ENCODE measurements at places on chromosomes 1 and 21.
A peak's percentile ranks its signal among the peaks of the same experiment; 100 is the strongest.

GRCh38 chr21:34807146-34807880 is 138.5 kb downstream of the CLIC6 start:
- H3K4me1 ChIP-seq: peaks cover 38% of the 10 kb centered on the region
- peak; percentile 23 for DNase-seq
- peak overlapping the region; percentile 44 for H3K27ac ChIP-seq
- H3K4me3 ChIP-seq: no peak overlapping the region
- no peaks in the 10 kb centered on the region for H3K27me3 ChIP-seq

GRCh38 chr1:201880928-201881571 is 7.6 kb upstream of the SHISA4 start:
- DNase-seq: no peak
- no peak overlapping the region for H3K4me3 ChIP-seq
- H3K27me3 ChIP-seq: peaks cover 5% of the 10 kb centered on the region
- peak overlapping the region; percentile 62 for H3K27ac ChIP-seq
- H3K4me1 ChIP-seq: peaks cover 15% of the 10 kb centered on the region
- peaks cover 18% of the 10 kb centered on the region for H3K36me3 ChIP-seq

GRCh38 chr21:35051287-35051818 is 2.3 kb upstream of the RUNX1 start:
- H3K4me3 ChIP-seq: peak overlapping the region; percentile 59
- peak; percentile 83 for DNase-seq

DNA sequence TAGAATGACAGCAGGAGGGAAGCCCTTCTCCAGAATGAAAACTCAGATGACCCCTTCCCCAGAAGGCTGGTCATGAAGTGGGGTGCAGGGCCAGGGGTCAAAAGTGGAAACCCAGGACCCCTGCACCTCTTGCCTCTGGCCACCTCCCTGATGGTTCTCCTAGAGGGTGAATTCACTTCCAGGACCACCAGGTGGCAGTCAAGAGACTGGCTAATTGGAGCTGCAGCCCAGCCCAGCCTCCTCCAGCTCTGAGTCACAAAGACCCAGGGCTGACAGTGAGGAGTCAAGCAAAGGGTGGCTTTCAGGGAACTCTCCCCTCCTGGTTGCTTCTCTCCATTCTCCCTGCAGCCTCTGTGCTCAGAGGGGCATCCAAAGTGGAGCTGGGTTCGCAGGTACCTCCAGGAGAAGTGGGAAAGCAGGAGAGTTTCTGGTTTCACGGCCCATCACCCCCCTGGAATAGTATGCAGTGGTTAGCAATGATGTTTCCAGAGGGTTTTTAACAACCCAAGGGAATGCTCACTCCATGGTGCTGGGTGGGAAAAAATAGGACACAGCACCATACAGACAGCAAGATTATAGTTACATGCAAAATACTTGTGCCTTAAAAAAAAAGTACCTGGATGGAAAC is 6.1 kb upstream of the EPHB2 start:
- H3K27ac ChIP-seq: no peak overlapping the region
- H3K36me3 ChIP-seq: no peaks in the 10 kb centered on the region
- DNase-seq: peak; percentile 69
- peaks cover 11% of the 10 kb centered on the region for H3K4me1 ChIP-seq
- no peak overlapping the region for H3K4me3 ChIP-seq
- H3K27me3 ChIP-seq: peaks cover 56% of the 10 kb centered on the region

DNA sequence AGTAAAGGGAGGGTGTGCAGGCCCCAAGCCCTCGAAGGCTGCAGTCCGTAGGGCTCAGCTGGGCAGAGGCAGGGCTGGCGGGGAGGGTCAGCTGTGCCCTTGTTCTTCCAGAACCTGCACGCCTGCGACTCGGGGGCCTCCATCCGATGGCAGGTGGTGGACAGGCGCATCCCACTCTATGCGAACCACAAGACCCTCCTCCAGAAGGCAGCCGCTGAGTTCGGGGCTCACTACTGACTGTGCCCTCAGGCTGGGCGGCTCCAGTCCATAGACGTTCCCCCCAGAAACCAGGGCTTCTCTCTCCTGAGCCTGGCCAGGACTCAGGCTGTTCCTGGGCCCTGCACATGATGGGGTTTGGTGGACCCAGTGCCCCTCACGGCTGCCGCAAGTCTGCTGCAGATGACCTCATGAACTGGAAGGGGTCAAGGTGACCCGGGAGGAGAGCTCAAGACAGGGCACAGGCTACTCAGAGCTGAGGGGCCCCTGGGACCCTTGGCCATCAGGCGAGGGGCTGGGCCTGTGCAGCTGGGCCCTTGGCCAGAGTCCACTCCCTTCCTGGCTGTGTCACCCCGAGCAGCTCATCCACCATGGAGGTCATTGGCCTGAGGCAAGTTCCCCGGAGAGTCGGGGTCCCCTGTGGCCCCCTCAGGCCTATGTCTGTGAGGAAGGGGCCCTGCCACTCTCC is 13.6 kb upstream of the LRRC3 start:
- peaks cover 4% of the 10 kb centered on the region for H3K27me3 ChIP-seq
- H3K27ac ChIP-seq: no peak overlapping the region

GRCh38 chr1:65165269-65165993 is 17.4 kb downstream of the AK4 start:
- H3K36me3 ChIP-seq: no peaks in the 10 kb centered on the region
- peaks cover 7% of the 10 kb centered on the region for H3K27me3 ChIP-seq
- no peak overlapping the region for H3K27ac ChIP-seq
- H3K4me1 ChIP-seq: peaks cover 13% of the 10 kb centered on the region

DNA sequence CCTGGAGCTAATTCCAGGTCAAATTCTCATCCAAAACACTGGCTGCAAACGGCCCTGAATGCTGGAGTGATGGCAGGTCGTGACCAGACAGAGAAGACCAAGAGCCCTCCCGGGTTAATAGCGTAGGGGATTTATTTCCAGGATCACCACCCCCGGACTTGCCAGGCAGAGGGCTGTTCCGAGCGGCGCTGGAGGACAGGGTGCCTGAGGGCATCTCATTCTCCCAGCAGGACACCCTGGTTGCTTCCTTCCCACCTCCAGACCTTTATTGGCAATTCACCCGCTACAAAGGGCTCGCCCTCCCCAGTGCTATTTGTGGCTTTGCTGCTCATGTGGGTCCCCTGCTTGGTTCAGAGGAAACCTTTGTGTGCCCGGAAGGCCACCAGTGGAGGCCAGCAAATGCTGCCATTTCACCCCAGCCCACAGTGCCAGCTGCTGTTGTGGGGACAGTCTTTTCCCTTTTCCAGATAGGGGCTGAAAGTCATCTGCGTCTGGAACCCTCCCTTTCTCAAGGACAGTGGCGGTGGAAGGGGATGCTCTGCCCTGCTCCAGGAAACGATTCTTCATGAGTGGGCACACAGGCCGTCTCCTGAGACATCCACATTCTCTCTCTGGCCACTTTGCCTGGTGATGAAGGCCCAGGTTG is 19.0 kb upstream of the C1orf174 start:
- DNase-seq: no peak
- H3K36me3 ChIP-seq: no peaks in the 10 kb centered on the region
- H3K4me3 ChIP-seq: no peak overlapping the region
- no peaks in the 10 kb centered on the region for H3K27me3 ChIP-seq
- H3K27ac ChIP-seq: no peak overlapping the region

GRCh38 chr1:76170084-76170483 is 95.5 kb downstream of the ST6GALNAC3 start:
- H3K4me3 ChIP-seq: no peak overlapping the region
- H3K27me3 ChIP-seq: no peaks in the 10 kb centered on the region
- DNase-seq: no peak
- peaks cover 8% of the 10 kb centered on the region for H3K4me1 ChIP-seq
- H3K36me3 ChIP-seq: peaks cover 30% of the 10 kb centered on the region

DNA sequence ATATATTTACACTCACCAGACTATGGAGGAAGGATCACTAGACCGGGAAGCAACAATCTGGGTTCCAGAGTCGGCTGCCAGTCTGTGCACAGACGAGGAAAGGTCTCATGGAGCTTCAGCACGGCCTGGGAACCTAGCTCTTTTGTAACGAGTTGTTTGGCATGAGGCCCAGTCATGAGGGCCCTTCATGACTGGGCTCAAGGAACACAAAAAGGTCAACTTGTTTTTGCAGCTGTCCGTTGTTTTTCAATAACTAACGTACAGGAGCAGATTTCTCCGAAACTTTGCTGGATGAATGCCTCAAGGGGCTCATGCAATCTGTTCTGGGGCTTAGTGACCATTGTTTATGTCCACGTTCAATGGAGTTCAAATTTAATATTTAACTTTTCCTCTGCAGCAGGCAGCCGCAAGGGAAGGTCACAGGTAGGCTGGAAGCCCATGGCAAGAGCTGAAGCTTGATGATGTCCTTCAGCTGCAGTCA is 5.9 kb upstream of the STUM start:
- H3K27me3 ChIP-seq: peaks cover 14% of the 10 kb centered on the region
- H3K36me3 ChIP-seq: no peaks in the 10 kb centered on the region
- H3K27ac ChIP-seq: no peak overlapping the region
- peaks cover 1% of the 10 kb centered on the region for H3K4me1 ChIP-seq
- DNase-seq: no peak
- H3K4me3 ChIP-seq: no peak overlapping the region
